ENCODE measurements at places on chromosomes 13 and 19. TPM values are rescaled to one million over a fixed set of nuclear protein-coding genes. Genes with fewer than 3 reads are reported as not detected.

GRCh38 chr19:6906559-6907060 is 19.2 kb downstream of the ADGRE1 start:
- no peak for DNase-seq

GRCh38 chr13:103081435-103081834 is 15.2 kb upstream of the SLC10A2 start:
- no peak for DNase-seq

GRCh38 chr13:105904034-105904742 is 631.3 kb downstream of the EFNB2 start:
- no peak for DNase-seq

DNA sequence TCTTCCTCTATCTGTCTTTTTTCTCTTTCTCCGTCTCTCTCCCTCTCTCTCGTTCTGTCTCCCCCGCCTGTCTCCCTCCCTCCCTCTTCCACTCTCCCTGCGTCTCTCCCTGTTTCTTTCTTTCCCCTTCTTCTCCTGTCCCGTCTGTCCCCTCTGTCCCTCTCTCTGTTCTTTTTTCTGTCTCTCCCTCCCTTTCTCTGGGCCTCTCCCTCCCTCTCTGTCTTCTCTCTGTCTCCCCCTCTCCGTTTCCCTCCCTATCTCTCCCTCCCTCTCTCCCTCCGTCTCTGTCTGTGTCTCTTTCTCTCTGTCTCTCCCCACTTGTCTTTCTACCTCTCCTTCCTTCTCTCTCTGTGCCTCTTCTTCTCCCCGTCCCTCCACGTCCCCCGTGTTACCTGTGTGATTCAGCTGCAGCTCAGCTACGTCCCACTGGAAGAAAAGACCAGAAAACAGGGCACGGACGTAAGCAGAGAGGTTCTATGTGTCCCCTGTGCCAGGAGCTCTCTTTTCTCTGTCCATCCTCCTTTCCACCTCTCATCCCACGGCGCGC is 1.2 kb downstream of the CD70 start:
- no peak for DNase-seq

DNA sequence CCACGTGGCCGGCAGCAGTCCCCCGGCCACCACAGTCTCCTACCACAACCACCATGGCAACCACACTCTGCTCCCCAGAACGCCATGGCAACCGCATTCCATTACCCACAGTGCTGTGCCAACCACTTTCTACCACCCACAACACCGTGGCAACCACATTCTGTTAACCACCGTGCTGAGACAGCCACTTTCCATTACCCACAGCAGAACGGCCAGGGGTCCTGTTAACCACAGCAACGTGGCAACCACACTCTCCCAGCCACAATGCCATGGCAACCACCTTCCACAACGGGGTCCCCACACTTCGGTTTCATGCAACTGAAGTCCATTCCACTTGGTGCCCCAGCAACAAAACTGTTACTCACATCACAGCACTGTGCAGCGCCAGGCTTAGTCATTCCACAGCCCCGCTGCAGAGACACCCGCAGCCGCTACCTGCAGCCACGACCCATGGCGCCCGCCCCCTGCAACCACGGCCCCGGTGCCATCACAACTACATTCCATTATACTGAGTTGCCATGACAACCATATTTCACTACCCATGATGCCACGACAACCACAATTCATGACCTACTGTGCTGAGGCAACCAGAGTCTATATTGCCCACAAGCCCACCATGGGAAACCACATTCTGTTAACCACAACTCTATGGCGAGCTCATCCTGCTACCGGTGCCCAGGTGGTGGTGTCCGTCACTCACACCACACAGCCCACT is 10.0 kb downstream of the DPF1 start:
- no peak for DNase-seq

DNA sequence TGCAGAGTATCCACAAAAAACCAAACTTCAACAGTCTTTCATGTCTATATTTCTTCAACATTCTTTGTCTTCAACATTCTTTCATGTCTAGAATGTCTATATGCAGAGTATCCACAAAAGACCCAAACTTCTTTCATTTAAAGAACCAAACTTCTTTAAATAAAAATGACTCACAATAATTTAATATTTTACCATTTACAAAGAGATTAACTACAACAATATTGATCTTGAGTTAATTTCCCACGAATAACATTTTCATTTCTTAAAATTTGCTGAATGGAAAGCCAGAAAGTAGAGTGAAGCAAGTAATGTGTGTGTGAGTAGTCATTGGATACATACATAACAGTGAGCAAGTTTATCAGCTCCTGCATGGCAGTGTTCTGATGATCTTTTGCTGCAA is 1069.7 kb downstream of the EFNB2 start:
- no peak for DNase-seq

DNA sequence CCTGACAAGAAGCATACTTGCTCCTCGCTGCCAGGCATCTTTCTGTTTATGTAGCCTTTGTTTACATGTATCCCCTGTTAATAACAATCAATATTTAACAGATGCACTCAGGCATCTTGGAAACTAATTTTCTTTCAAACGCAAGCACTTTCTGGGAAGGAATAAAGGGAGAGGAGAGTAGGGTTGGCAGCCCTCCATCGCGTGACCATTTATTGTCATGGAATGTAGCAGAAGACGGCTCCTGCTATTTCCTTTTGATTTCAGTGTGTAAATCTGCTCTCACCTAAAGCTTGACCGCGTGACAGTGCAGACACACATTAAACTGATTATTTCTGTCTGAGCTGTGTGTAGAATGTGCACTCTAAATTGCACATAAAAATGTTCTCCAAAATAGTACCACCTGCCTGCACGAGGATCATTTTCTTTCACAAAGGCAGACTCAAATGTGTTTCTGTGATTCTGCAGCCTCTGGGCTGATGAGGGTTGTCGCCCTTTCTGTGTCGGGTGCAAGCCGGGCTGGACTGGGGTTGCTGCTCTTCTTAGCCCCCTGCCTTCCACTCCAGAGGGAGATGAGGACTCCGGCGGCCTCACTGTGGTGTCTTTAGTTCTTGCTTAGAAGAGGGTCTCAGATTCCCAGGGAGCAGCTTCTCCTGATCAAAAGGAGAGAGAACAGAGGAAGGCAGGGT is 223.5 kb upstream of the MAB21L1 start:
- no peak for DNase-seq

DNA sequence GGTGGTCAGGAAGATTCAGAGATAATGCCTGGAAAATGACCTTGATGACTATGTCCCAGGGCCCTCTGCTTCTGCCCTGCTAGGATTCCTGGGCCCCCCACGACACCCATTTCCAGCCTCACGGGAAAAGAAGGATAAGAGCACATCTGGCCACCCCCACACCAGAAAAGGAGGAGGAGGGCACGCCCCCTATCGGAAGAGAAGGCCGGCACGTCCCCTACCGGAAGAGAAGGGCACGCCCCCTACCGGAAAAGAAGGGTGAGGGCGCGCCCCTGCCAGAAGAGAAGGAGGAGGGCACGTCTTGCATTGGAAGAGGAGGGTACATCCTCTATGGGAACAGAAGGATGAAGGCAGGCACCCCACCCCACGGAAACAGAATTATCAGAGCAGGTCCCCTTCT is 84.3 kb downstream of the IER2 start:
- DNase-seq: peak; percentile 57

- no peak for DNase-seq
Measured at GRCh38 chr13:83151308-83151660, 731.0 kb downstream of the SLITRK1 start.

- no peak for DNase-seq
Measured at GRCh38 chr13:97327506-97328221, 105.5 kb downstream of the MBNL2 start.

GRCh38 chr13:66074018-66074615 is 1156.0 kb downstream of the PCDH9 start:
- no peak for DNase-seq

Gene PRKCG
- 0.08 TPM for total RNA-seq

Gene RNF113B
- not detected for total RNA-seq

Measured in left lobe of liver (tissue), 2 donors.